Left renal cortex interstitium (tissue), 4 donors: ENCODE measurements at places on chromosomes 12 and 14. TPM values are rescaled to one million over a fixed set of nuclear protein-coding genes. Genes with fewer than 3 reads are reported as not detected.

- DNase-seq: no peak
Measured at GRCh38 chr12:27179400-27180214, 64.5 kb upstream of the STK38L start.

DNA sequence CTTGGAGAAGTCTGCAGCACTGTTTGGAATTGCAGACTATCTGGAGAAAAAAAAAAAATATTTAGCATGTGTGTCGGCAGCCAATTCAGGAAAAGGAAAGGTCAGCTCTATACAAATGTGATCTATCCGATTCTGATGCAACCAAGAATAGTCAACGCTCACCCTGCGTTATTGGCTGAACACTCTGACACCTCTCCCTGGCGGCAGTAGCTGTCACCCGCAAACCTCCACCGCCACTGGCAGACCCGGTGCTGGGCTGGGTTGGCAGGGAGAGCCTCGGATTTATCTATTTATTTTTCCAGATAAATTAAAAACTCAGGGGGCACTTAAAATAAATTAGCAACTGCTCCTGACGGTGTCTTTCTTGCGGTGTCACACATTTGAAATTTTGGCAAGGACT lies 409.7 kb downstream of the VRK1 start:
- no peak for DNase-seq

DNA sequence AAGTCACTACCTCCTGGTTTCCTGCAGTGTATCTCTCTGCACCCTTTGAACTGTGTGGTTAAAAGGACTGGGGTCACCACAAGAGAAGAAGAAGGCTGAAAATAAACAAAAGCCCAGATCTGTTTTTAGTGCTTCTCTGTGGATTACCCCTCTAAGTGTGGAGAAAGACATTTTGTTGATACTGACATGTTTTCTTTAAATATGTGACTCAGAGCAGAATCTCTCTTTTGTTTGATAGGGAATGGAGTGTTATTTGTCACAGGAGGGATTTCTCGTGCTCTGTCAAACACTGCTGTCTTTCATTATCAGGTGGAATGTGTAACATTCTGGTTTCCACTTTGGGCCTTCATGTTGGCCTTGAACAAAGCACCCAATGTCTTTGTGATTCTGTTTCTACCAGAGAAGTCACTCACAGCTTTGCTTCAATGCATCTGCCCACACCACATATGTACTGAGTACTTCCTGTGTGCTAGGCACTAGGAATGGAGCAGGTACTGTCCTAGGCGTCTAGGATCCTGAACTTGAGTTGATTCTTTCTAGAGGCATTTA lies 82.1 kb downstream of the PLXNC1 start:
- DNase-seq: no peak

GRCh38 chr12:52207895-52208294 lies 16.1 kb upstream of the KRT80 start:
- DNase-seq: no peak

The PLEKHH1 gene
- 85.5 TPM for polyA plus RNA-seq

The OR6C65 gene
- polyA plus RNA-seq: not detected

GRCh38 chr12:108606492-108606891 lies 8.6 kb upstream of the TMEM119 start:
- DNase-seq: no peak

DNA sequence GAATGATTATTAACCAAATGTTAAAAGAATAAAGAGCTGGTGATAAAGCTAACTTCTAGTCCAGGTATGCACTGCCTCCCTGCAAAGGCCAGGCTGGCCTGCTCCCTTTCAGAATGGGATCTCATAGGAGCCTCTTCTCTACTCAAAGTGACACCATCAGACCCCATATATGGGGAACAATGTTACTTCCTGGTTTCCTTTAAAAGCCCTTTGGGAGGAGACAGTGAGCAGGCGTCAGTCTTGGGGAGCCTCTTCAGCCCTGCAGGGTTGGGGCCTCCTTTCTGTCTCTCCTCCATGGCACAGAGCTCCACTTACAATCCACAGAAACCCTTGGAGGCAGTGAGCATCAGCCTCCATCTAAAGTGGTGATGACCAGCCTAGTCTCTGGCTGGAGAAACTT lies 17.3 kb upstream of the GPRC5A start:
- no peak for DNase-seq

GRCh38 chr12:90854136-90854689 lies 100.8 kb downstream of the CCER1 start:
- peak; percentile 33 for DNase-seq

GRCh38 chr14:99595034-99595433 lies 9.0 kb downstream of the CCDC85C start:
- DNase-seq: no peak

- DNase-seq: no peak
Measured at GRCh38 chr12:49959685-49960473, 1.8 kb upstream of the AQP5 start.

The KRT4 gene
- polyA plus RNA-seq: 0.56 TPM
